ENCODE measurements at places on chromosomes 3 and 15. TPM values are rescaled to one million over a fixed set of nuclear protein-coding genes. Genes with fewer than 3 reads are reported as not detected.
A peak's percentile ranks its signal among the peaks of the same experiment; 100 is the strongest.

IL5RA gene
- total RNA-seq: not detected

CYP11A1 gene
- total RNA-seq: not detected

TMEM108 gene
- not detected for total RNA-seq

DNA sequence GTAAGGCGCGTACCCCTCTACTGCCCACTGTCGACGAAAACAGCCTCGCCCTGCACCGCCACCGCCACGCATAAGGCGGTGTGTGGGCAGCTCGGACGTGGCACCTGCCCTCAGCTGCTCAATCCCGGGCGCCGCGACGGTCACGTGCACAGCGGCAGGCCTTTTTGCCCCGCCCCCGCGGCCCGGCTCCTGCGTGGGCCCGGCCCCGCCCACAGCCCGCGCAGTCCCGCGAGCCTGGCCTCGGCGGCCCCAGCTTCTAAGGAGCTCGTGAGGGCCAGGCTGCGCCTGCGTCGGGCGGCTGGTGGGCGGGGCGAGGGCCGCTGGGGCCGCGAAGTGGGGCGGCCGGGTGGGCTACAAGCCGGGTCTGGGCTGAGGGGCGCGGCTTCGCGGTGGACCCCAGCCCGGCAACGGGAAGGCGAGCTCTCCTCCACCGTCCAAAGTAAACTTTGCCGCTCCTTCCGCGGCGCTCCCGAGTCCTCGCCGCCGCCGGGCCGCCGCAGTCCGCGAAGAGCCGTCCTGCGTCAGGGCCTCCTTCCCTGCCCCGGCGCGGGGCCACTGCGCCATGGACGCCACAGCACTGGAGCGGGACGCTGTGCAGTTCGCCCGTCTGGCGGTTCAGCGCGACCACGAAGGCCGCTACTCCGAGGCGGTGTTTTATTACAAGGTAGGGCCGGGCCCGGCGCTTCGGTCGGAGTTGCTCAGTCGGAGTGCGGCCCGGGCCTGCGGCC, at the start of gene CAPN7:
Gene CAPN7, plus strand, starts transcription at position 313 of the 728 bp plus-strand sequence. Its CDS starts 250 bp downstream, at position 563.
- peaks cover 19% of the 10 kb centered on the region for H3K36me3 ChIP-seq
- no peaks in the 10 kb centered on the region for H3K27me3 ChIP-seq
- H3K4me1 ChIP-seq: no peaks in the 10 kb centered on the region
- peak; percentile 97 for DNase-seq

- no peaks in the 10 kb centered on the region for H3K27me3 ChIP-seq
- H3K36me3 ChIP-seq: peaks cover 9% of the 10 kb centered on the region
- H3K27ac ChIP-seq: no peak overlapping the region
- no peak overlapping the region for H3K4me3 ChIP-seq
- peaks cover 39% of the 10 kb centered on the region for H3K4me1 ChIP-seq
These were observed 14.3 kb upstream of the SRP14 start for GRCh38 chr15:40053079-40053830.

AADACL2 gene
- total RNA-seq: not detected

GRCh38 chr15:59918994-59919951, 84.8 kb upstream of the FOXB1 start:
- peak overlapping the region; percentile 45 for H3K27ac ChIP-seq
- H3K4me3 ChIP-seq: peak overlapping the region; percentile 37

- no peak overlapping the region for H3K27ac ChIP-seq
- peaks cover 13% of the 10 kb centered on the region for H3K4me1 ChIP-seq
- DNase-seq: no peak
- H3K27me3 ChIP-seq: no peaks in the 10 kb centered on the region
These were observed 6.9 kb upstream of the PLSCR2 start for GRCh38 chr3:146476094-146476740.

ANKRD63 gene
- 0.56 TPM for total RNA-seq

MESP1 gene
- 5.9 TPM for total RNA-seq

DNA sequence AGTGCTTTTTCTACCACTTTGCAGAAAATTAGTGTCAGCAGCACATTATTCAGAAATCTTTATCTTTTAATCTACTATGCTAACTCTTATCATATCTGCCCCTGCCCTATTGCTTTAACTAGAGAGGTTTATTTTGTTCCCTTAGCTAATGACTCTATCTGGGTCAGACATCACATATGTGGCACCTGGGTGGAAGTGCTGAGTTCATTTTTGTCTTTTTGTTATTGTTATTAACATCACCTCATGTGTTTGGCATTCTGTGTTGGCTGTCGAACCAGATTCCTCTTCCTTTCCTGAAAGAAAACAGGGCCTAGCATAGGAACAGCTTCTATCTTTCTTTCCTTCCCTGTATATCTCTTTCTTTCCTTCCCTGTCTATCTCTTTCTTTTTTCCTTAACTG, 100.7 kb downstream of the RBMS3 start:
- H3K4me1 ChIP-seq: no peaks in the 10 kb centered on the region
- no peak for DNase-seq
- no peaks in the 10 kb centered on the region for H3K36me3 ChIP-seq
- H3K4me3 ChIP-seq: no peak overlapping the region

NPAP1 gene
- not detected for total RNA-seq

DNA sequence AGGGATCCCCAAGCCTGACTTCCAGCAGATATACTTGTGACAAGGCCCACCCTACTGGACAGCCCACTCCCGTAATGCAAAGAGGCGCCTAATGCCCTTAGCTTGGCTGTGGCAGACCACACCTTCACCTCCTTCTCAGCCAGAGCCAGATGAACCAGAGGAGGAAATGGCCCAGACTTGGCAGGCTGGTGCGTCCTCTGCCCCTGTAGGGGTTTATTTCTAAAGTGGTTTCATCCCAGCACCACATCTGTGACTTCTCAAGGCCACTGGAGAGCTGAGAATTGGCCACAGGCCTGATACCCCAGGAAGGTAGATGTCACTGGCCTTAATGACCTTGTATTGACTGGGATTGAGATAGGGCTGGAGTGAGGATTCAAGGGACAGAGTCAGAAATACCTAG, 29.5 kb downstream of the BOC start:
- H3K4me3 ChIP-seq: no peak overlapping the region
- no peaks in the 10 kb centered on the region for H3K4me1 ChIP-seq
- no peak overlapping the region for H3K27ac ChIP-seq
- H3K27me3 ChIP-seq: peaks cover 76% of the 10 kb centered on the region
- H3K36me3 ChIP-seq: no peaks in the 10 kb centered on the region

TRAK1 gene
- total RNA-seq: 108 TPM

GRCh38 chr15:74547616-74548015, 6.6 kb downstream of the ARID3B start:
- H3K4me3 ChIP-seq: no peak overlapping the region
- H3K27ac ChIP-seq: no peak overlapping the region
- H3K27me3 ChIP-seq: peaks cover 12% of the 10 kb centered on the region
- peaks cover 18% of the 10 kb centered on the region for H3K36me3 ChIP-seq

GRCh38 chr3:73549051-73549600, 75.6 kb downstream of the PDZRN3 start:
- no peak overlapping the region for H3K4me3 ChIP-seq
- H3K4me1 ChIP-seq: no peaks in the 10 kb centered on the region
- H3K27me3 ChIP-seq: no peaks in the 10 kb centered on the region
- no peak overlapping the region for H3K27ac ChIP-seq

- H3K4me3 ChIP-seq: no peak overlapping the region
- H3K4me1 ChIP-seq: no peaks in the 10 kb centered on the region
- H3K27me3 ChIP-seq: no peaks in the 10 kb centered on the region
- no peak for DNase-seq
These were observed 19.5 kb upstream of the CXCR6 start for GRCh38 chr3:45923755-45924154.

CD80 gene
- not detected for total RNA-seq

GPR156 gene
- total RNA-seq: 0.45 TPM

DNA sequence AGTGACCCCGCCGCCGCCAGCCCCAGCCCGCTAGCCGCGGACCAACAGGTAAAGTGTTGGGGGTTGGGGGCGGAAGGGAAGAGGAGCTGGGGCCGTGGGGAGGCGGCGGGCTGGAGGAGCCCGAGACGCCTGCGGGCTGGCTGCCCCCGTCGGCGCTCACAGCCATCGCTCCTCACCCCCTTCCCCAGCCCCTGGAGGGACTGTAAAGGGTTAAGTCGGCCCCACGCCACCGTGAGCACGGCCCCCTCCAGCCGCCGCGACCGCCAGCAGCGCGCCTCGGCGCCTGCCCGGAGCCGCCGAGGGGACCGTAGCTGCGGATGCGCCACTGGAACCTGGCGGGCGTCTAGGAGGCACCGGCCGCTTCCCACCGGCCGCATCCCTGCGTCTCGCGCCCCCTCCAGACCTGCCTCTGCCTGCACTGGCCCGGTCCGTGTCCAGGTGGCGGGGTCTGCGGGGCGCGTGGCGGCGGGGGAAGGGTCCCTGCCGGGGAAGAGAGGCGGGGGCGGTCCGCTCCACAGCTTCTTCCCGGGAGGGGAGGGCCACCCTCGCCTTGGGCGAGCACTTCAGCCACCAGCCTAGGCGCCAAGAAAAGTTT, 522 bp downstream of the MED12L start:
- H3K4me1 ChIP-seq: peaks cover 9% of the 10 kb centered on the region
- H3K27me3 ChIP-seq: peaks cover 37% of the 10 kb centered on the region
- H3K27ac ChIP-seq: peak overlapping the region; percentile 62
- H3K36me3 ChIP-seq: peaks cover 26% of the 10 kb centered on the region

DNA sequence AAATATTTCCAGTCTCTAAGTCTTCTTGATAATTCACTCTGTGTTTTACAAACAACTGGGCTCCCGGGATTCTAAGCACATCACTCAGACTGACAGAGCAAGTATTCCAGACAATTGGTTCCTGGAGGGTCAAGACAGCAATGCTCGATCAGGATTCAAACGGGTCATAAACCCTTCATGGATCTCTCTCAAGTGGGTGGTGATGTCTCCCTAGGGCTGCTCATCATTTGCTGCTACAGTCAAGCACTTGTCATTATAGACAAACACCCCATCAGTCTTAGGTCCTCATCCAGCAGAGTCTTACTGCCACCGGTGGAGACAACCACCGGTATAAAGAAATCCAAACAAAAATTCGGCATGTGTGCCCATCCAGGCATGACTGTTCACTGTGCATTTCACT, 921.1 kb downstream of the FHIT start:
- H3K27ac ChIP-seq: no peak overlapping the region
- no peaks in the 10 kb centered on the region for H3K4me1 ChIP-seq
- H3K27me3 ChIP-seq: no peaks in the 10 kb centered on the region
- DNase-seq: no peak

DNA sequence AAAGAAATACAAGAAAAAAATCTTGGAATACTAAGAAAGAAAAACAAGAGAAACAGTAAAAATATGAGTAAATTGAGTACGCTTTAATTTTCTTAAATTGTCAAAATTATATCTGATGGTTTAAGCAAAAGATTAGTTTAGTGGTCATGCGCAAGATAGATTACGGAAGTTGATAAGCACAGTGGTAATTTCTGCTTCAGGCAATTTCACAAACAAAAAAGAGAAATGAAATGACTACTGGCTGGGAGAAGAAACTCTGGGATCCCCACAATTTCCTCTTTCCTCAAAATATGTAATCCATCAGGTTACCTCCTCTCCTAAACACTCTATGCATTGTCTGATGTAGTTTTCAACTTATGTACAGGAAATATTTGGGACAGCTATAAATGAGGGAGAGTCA, 9.0 kb downstream of the MYD88 start:
- no peak for DNase-seq
- H3K36me3 ChIP-seq: peaks cover 7% of the 10 kb centered on the region
- H3K4me3 ChIP-seq: no peak overlapping the region
- peaks cover 13% of the 10 kb centered on the region for H3K4me1 ChIP-seq

GRCh38 chr3:38369186-38369585, 22.6 kb downstream of the XYLB start:
- no peak overlapping the region for H3K27ac ChIP-seq
- H3K4me3 ChIP-seq: no peak overlapping the region
- no peak for DNase-seq
- no peaks in the 10 kb centered on the region for H3K4me1 ChIP-seq
- peaks cover 16% of the 10 kb centered on the region for H3K36me3 ChIP-seq

IL20RB gene
- total RNA-seq: 8.5 TPM

DNA sequence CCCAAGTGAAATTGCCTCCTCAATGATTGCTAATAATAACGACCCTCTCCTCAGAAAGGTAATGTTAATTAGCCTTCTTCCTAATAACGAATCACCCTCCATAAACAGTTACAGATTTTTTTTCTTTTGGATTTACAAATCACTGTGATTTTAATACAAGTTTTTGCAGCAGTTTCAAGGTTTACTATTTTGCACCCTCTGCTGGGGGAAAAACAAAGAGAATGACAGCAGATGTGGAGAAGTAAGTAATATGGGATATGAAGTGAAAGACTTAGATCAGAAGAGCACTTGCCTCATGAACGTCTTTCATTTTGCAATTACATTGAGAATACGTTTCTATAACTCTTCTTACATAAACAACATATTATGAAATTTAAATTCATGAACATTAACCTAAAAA, 16.1 kb upstream of the CNTN3 start:
- no peak overlapping the region for H3K27ac ChIP-seq
- H3K4me1 ChIP-seq: no peaks in the 10 kb centered on the region
- DNase-seq: no peak
- H3K4me3 ChIP-seq: no peak overlapping the region
- H3K27me3 ChIP-seq: no peaks in the 10 kb centered on the region

NR1I2 gene
- 6.0 TPM for total RNA-seq

GRCh38 chr3:195815169-195815771, 3.5 kb upstream of the MUC4 start:
- peaks cover 38% of the 10 kb centered on the region for H3K4me1 ChIP-seq
- peaks cover 5% of the 10 kb centered on the region for H3K36me3 ChIP-seq
- DNase-seq: peak; percentile 77
- no peak overlapping the region for H3K27ac ChIP-seq

GRCh38 chr15:88393719-88394519, 73.3 kb downstream of the MRPL46 start:
- H3K36me3 ChIP-seq: no peaks in the 10 kb centered on the region
- H3K4me3 ChIP-seq: no peak overlapping the region
- peaks cover 63% of the 10 kb centered on the region for H3K27me3 ChIP-seq
- no peak overlapping the region for H3K27ac ChIP-seq

DNA sequence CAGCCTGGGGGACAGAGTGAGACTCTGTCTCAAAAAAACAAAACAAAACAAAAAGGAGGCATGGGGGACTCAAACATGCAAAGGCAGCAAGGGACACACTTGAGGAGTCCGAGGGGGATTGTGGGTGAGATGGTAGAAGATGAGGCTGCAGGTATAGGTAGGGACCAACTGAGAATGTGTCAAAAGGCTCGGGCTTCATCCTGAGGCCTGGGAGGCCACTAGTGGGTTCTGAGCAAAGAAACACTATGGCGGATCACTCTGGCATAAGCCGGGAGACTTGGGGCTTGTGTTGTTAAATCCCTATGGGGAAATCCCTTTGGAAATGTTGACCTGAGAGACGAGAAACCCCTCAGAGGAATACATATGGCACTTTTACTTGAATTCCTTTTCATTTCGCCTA, 21.2 kb downstream of the ZNF710 start:
- no peak for DNase-seq
- no peaks in the 10 kb centered on the region for H3K27me3 ChIP-seq
- H3K4me1 ChIP-seq: no peaks in the 10 kb centered on the region
- no peak overlapping the region for H3K4me3 ChIP-seq
- no peak overlapping the region for H3K27ac ChIP-seq
- H3K36me3 ChIP-seq: no peaks in the 10 kb centered on the region

UROC1 gene
- total RNA-seq: not detected

KY gene
- not detected for total RNA-seq

DNA sequence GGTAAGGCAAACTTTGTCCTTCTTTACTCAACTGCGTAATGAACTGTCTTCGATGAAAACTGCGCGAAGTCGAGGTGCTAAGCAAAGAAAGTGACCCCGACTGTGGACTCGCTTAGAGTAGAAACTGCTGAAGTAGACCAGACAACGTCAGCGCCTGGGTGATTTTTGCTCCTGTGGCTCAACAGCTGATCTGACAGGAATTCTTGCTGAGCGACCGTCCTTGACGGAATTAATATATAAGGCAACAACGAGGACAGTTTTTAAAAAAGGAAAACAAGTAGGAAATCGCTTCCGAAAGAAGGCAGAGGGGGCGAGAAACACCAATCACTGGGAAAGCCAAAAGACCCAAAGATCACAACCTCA, 541 bp downstream of the RPS27L start:
- H3K27me3 ChIP-seq: no peaks in the 10 kb centered on the region
- no peak for DNase-seq
- H3K36me3 ChIP-seq: peaks cover 24% of the 10 kb centered on the region
- peak overlapping the region; percentile 99 for H3K4me3 ChIP-seq
- no peaks in the 10 kb centered on the region for H3K4me1 ChIP-seq

All from Calu3 (cell line).